ENCODE measurements at places on chromosomes 13 and 19.

DNA sequence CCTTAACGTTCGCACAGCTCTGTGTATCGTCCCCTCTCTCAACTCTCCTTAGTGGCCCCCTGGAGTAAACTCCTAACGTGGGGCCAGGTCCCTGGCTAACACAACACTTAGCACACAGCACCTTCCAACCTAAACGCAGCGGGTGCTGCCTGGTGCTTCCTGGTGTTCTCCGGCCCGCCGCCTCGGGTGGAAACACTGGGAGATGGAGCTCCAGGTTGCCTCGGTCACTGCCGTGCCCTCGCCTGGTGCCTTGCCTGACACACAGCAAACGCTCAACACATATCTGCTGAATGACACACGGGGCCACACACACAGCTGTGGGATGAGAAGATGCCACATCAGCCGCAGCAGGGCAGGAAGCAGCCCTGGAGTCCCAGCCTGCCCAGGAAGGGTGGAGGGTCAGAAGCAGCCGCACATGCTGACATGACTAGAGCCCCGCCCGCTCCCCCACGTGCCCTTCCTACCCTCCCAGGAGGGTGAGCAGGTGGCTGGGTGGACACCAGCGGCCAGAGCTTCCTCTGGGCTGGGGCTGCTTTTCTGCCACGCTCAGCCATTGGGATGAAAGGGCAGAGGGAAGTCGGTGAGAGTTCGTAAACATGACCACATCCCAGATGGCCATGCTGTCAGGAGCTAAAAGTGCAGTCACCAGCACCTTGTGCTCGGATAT lies 6.6 kb downstream of the PEPD start:
- DNase-seq = no peak

DNA sequence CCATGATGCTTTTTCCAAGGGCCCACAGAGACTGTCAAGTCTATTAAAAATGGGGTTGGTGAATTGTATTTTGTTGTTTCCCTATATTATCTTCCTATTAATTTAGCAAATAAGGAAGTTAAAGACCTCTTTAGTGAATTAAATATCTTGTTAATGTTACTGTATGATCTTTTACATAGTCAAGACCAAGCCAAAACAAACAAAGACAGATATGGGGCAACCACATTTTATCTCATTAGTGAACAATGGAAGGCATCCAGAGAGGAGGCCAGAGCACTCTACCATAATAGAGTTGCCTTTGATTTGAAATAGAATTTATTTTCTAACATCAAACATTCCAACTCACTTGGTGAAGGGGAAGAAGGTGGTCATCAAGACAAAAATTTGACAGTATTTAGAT lies 169.4 kb downstream of the B3GLCT start:
- DNase-seq = no peak

- peak; percentile 48 for DNase-seq
Measured at GRCh38 chr19:49643466-49643865, 1.5 kb downstream of the SCAF1 start.

- no peak for DNase-seq
Measured at GRCh38 chr13:104975272-104975671, 1560.2 kb downstream of the EFNB2 start.

GRCh38 chr13:98478189-98479129 lies 98.4 kb downstream of the STK24 start:
- DNase-seq = peak; percentile 88

GRCh38 chr13:42957881-42958280 lies 34.2 kb downstream of the EPSTI1 start:
- DNase-seq = no peak

- DNase-seq = peak; percentile 71
Measured at GRCh38 chr19:13526552-13526951, 20.3 kb upstream of the CACNA1A start.

GRCh38 chr13:26760832-26761582 lies 421 bp upstream of the GPR12 start:
- DNase-seq = no peak

GRCh38 chr13:111917901-111918300 lies 149.0 kb upstream of the SOX1 start:
- DNase-seq = no peak

DNA sequence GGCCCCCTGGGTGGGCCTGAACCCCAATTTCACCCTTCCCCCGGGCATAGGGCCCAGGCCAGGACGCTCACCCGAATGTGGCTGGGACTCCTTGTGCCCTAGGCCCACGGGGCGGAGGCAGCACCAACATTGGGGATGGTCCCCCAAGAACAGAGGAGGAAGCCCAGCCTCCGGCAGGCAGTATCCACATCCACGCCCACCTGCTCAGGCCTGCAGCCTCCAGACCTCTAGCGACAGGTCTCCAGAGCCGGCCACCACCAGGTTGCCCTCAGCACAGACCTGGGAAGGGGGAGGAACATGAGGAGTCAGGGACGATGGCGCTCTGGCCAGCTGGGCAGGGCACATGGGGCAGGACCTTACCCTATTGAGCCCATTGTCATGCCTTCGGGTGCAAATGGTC lies 1.2 kb downstream of the GNG14 start:
- DNase-seq = no peak

GRCh38 chr13:99258210-99258860 lies at the start of gene GPR18:
Gene GPR18, minus strand, starts transcription at chr13:99258379. Its CDS starts 2,507 bp downstream, at chr13:99255872.
- no peak for DNase-seq

DNA sequence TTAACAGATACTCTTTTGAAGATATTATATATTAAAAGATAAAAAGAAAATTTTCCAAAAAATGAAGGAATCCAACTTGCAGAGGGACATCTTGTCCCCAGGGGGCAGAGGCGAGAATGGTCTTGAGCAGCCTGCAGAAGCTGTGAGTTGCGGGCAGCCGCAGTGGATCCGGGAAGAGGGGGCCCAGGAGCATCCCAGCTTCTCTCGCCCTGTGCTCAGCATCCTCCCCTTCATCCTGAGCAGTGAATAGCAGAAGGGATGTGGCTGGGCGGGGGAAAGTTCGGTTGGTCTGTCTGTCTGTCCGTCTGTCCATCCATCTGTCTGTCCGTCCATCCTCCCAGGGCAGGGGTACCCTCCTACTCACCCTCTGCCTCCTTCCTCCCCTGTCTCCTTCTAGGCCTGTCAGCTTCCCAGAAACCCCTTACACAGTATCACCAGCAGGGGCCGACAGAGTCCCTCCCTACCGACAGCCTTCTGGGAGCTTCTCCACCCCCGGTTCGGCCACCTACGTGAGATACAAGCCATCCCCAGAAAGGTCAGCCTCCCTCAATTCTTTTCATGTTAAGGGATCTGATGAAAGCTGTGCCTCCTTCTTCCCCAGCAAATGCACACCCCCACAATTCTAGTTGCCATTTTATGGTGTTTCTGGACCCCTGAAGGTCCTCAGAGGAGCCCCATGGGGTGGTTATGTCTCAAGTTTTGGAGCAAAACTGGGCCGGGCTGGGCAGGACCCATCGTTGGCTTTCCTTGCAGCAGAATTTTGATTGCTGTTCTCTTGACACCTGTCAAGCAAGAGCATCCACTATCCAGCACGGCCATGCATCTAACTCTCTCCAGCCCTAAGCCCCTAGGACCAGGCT lies 81.6 kb downstream of the DPF1 start:
- peak; percentile 86 for DNase-seq

DNA sequence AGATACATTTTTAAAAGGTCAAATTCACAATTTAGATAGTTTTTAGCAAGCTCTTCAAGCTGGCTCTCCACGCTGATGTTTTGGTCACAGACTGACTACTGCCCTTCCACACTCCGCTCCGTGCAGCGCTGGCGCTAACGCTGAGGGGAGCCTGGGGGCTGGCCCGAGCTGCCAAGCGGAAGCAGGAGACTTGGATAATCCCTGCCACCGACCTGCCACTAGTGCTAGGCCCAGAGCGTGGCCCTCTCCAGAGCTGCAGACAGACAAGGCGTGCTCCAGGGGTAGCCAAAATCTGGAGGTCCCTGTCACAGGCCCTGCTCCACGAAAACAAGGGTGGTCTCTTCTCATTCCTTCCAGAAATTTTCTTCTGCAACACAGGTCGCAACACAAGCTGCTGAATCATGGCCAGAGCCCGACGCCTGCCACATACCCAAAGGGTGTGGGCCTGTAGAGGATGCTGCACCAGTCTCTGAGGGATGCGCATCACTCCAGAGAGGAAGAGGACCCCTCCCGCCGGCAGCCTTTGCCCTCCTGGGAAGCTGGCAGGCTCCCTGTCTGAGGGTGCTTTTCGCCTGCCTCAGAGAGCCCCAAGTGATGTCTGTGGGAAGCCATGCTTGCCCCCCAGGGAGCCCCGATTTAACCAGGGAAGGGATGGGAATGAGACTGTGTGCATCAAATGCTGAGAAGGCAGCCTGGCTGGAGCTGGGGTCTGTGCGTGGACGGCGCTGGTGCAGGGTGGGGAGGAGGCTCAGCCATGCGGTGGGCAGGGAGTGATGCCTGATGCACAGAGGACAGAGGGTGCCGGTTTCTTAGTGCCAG lies 21.6 kb downstream of the CAPS start:
- DNase-seq = no peak

- no peak for DNase-seq
Measured at GRCh38 chr13:20473139-20473538, 52.5 kb downstream of the CRYL1 start.

DNA sequence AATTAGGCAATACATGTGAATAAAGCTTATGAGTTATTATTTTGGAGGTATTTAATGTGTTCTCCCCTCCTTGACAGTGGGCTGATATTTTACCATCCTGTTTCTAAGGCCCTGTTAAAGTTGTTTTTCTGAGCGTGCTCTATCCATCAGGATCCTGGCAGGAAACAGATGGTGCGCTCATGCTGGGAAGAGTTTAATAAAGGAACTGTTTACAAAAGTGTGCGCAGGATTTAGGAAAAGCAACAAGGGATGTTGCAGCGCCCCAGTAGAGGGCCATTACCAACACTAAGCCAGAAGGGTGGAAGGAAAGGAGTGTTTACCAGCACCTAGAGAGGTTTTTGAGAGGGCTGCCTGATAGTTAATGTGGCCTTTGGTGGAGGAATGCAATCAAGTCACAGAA lies 374.5 kb downstream of the KCNRG start:
- DNase-seq = no peak

- DNase-seq = no peak
Measured at GRCh38 chr19:17627161-17627560, 61.0 kb downstream of the UNC13A start.

DNA sequence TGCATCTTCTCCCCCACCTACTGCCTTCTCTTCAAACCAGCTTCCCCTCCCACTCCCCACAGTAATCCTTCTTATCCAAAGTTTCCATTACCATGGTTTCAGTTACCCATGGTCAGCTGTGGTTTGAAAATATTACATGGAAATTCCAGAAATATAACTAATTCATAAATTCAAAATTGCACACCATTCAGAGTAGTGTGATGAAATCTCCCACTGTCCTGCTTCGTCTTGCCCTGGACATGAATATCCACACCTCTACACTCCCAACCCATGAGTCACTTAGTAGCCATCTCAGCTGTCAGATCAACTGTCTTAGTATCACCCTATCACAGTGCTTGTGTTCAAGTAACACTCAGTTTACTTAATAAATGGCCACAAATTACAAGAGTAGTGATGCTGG lies 3.8 kb upstream of the KCTD12 start:
- DNase-seq = no peak

DNA sequence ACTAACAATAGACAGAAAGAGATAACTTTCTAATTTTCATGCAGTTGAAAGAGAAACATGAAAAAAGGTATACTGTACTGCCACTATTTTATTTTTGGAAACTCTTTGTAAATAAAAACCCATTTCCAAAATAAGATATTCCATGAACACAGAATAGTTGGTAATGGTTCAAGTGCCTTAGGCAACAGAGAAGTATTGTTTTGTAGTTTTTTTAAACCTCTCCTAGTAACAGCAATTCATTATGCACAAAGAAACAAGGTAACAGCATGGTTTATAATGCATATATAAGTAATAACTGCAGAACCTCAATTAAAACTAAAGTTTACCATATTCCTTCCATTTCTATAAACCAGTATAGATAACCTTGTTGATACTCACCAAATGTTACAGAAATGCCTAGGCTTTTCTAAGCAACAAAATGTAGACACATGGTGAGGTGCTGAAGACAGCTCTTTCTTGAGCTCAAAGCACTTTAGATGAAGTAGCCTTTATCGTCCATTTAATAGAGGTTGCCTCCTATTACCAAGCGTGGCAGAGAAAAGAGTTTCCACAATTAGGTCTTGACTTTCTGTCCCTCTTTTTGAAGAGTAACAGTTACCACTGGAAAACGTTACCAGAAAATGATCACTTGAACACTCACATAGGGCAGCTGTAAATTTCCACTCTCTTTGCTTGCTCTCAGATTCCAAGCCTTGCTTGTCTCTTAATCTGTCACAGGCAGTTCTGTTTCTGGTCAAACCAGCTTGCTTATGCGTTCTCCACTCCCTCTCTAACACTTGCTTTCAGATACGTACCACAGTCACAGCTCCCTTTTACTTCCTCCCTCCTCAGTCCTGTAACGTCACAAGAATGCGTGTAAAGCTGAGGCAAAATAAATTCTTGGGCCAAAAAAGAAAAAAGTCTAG lies 42.9 kb downstream of the CAB39L start:
- peak; percentile 59 for DNase-seq

DNA sequence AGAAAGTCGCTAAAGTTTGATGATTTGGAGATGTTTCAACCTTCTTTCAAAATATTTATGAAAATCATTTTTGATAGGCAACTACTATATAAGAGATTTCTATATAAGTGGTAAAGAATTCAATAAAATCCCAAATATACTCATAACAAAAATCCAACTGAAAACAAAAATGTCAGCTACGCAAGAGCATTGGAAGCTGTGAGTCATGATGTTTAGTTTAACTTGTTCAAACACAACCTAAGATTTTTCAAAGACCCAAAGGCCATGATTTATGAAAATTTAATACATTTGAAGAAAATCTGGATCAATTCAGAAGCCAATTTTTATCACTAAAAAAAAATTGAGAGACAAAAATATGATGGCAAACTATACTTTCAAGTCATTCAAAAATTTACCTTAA lies 226.6 kb downstream of the MZT1 start:
- DNase-seq = no peak

GRCh38 chr19:41265395-41266153 lies 1.4 kb downstream of the HNRNPUL1 start:
- DNase-seq = peak; percentile 51

DNA sequence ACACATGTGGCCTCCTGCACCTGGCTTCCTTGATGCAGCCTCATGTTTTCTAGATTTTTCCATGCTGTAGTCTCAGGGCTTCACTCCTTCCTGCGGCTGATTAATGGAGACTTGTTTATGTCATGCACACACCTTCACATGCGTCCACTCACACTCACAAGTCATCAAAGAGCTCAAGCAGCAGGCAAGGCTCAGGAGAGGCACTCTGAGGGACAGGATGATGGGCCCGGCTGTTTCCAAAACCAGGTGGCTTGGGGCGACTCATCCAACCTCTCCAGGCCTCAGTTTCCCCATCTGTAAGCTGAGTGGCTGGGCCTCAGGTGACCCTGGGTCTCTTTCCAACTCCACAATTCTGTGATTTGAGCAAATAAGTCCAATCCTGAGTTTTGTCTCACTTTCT lies 36.9 kb downstream of the RASA3 start:
- DNase-seq = no peak

GRCh38 chr13:103466761-103467160 lies 400.5 kb upstream of the SLC10A2 start:
- no peak for DNase-seq

GRCh38 chr13:48862572-48862971 lies 113.1 kb upstream of the FNDC3A start:
- DNase-seq = no peak
